ENCODE measurements at places on chromosomes 12 and 14.

GRCh38 chr14:32426586-32427388 lies 97.7 kb downstream of the AKAP6 start:
- DNase-seq, result no peak

- no peak for DNase-seq
These were observed 984.9 kb downstream of the FSCB start for GRCh38 chr14:43522191-43522590.

GRCh38 chr14:103296987-103297386 lies 37.0 kb upstream of the EIF5 start:
- no peak for DNase-seq

- no peak for DNase-seq
These were observed 882 bp downstream of the HECTD1 start for GRCh38 chr14:31206536-31207286.

- no peak for DNase-seq
These were observed 5.1 kb downstream of the ADCY4 start for GRCh38 chr14:24329736-24330135.

DNA sequence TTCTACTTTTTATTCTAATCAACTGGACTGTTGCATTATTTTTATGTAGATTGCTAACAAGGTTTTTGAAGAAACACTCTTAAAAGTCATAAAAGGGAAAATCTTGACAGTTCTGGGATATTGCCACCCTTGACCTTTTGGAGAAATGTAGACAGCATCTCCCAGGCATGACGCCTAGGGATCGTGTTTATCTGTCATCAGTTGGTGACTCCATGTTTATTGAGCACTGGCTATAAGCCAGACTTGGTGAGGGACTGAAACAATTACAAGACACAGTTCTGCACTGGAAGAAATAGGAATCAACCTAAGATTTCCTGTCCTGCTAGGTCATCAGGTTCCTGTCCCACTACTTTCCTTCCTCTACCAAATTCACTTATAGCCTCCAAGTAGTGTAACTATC lies 34.5 kb downstream of the HMGA2 start:
- no peak for DNase-seq

- DNase-seq, result no peak
These were observed 27.7 kb upstream of the CALM1 start for GRCh38 chr14:90368946-90369721.

All from fibroblast of skin of left biceps (primary cell).